DMS79 (cell line): ENCODE measurements at places on chromosomes 12 and 14.
A peak's percentile ranks its signal among the peaks of the same experiment; 100 is the strongest.

GRCh38 chr14:25103271-25103670, 53.3 kb upstream of the STXBP6 start:
- no peak for DNase-seq

- no peak for DNase-seq
Measured at GRCh38 chr14:45377166-45377565, 124.2 kb upstream of the MIS18BP1 start.

DNA sequence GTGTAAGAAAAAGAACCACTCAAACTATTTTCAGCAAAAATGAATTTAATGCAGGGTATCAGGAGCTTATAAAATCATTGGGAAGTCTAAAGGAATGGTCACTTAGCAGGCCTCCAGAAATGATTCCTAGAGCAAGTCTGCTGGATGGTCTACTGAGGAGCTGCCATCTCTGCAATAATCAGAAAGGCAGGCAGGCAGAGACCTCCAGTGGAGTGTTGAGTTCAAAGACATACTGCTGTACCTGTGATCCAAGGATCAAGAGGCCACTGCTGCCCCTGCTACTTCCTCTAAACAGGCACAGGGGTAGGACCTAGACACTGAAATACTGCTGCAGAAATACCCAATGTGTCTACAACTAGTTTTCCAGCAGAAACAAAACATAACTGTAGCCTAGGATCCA, 14.5 kb upstream of the KICS2 start:
- DNase-seq: no peak

GRCh38 chr14:92273166-92273565, 49.8 kb upstream of the SLC24A4 start:
- DNase-seq: no peak

GRCh38 chr12:133108150-133108549, 21.9 kb downstream of the ZNF891 start:
- no peak for DNase-seq

GRCh38 chr14:65361920-65362319, 50.6 kb upstream of the FUT8 start:
- DNase-seq: peak; percentile 12

- no peak for DNase-seq
Measured at GRCh38 chr12:25100194-25101091, 94.5 kb downstream of the DNAI7 start.

DNA sequence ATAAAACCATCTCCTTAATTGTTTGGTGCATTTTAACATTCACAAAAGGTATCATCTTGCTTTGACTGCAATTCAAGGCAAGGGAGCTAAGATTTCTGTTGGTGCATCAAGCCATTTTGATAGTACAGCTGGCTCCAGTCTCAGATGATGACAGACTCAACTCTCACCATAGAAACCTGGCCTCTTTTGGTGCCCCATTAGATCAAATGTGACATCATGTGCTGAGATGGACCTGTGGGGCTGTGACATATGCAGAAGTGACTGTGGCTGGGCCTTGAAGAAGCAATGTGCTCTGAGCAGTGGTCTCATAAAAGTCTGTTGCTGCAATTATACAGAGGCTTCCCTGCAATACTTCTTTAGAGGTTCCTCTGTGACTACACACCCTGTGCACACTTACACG, 88.4 kb downstream of the SLC2A13 start:
- DNase-seq: no peak

DNA sequence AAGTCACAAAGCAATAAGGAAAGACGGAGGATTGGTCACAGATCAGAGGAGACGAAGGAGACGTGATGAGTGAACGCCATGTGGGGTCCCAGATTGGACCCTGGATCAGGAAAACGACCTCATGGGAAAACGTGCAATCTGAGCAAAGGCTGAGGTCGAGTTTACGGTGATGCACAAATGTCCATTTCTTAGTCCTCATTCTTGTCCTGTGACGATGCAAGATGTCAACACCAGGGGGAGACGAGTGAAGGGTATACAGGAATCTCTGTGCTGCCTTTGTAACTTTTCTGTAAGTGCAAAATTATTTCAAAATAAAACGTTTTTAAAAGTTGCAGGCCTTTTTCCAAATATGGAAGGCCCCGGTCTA, 329.8 kb downstream of the MED13L start:
- no peak for DNase-seq

DNA sequence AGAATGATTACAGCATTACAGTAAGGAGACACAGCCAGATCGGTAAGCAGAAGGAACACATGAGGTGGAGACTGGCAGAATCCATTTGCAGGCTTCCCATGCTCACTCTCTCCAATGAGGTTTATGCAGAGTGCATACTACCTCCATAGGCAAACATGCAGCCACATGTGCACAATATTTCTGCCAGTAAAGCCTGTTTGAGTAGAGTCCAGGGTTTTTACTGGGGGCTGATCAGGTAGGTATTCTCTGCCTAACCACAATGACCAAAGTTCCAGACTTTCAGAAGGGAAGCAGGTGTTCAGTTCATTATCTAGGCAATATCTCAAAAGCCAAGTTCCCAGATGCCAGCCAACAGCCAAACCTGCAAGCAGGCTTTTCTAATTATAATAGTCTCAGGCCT, 31.1 kb downstream of the INTS13 start:
- peak; percentile 5 for DNase-seq

GRCh38 chr12:18882690-18883089, 144.8 kb downstream of the CAPZA3 start:
- DNase-seq: no peak

DNA sequence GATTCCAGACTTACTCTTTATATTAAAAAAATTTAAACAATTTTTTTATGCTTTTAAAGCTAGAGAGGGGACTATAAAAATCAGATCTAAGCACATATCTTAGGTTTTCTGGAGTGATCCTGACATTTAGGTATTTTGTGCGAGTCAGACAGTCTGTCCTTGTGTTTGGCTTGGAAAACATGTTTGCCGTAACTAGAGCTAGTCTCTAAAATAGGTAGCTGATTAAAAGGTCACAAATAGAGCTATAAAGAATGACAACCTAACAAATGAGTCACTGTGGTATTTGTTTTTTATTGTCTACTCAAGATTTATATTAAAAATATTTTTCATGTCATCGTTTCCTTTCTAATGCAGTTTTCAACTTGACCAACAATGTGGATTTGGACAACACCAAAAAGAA, 73.4 kb downstream of the MNAT1 start:
- no peak for DNase-seq

DNA sequence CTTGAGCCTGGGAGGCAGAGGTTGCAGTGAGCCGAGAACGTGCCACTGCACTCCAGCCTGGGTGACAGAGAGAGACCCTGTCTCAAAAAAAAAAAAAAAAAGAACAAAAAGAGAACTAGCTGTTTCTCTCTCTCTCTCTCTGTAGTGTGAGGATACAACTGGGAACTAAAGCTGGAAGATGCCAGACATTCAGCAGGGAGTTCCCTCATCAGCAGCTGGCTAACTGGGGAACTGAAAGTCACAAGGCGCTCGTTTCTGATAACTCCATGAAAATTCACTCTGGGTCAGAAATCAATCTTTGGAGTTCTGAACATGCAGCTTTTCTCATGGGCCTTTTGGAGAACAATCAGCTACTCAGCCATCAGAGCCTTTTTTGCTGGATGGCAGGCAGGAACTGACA, 43.5 kb upstream of the MAP1LC3B2 start:
- no peak for DNase-seq

GRCh38 chr12:100867639-100868393, 73.2 kb downstream of the ANO4 start:
- DNase-seq: peak; percentile 63

DNA sequence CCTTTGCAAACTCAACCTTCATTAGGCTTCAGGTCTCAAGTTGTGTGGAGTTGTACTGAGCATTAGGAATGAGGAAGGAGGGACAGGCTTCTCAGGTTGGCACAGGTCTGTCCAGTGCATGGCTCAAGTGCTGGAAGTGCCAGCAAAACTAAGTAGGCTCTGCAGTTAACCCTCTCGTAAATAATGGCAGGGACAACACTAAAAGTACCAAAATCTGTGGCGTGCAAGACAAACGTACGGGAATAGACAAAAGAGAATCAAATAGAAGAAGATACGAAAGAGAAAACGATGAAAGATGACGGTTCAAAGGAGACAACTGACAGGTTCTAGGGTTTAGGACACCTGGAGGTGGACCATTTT, 612 bp downstream of the TRAPPC6B start:
- DNase-seq: no peak

DNA sequence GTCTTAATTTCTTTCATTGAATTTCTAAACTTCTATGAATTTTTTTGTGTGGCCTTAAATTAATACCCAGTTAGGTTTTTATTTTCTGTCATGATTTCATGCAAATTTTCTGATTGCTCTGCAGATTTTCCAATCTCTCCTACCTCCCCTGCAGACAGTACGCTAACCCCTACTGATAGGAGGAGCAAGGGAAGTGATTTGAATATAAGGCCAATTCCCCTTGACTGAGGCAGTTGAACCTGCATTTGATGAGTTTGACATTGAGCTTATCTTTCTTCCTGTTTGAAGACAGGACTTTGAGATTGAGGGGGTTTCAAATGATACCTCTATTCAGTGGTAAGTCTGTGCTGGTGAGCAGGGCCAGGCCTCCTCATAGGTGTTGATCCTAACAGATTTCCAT, 74.6 kb downstream of the SNAPC1 start:
- DNase-seq: no peak

- no peak for DNase-seq
Measured at GRCh38 chr12:118052324-118053070, 8.5 kb downstream of the WSB2 start.

GRCh38 chr12:71438670-71439361, 782 bp upstream of the LGR5 start:
- DNase-seq: no peak

DNA sequence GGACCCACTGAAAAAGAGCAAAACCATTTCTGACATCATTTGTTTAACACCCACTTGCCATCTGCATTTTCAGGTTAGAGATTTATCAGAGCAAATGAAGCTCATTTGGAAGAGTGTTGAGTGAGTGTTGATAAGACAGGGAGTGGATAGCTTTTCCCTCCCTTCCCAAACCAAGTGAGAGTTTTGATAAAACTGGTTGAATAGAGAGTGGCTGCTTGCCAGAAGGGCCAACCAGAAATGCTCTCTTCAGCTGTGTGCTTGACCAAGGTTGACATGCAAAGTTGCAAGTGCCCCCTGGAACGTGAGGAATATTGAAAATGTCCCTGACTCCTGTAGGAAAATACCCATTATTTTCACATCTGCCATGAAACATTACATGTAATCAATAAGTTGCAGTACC, 1487.0 kb upstream of the FLRT2 start:
- no peak for DNase-seq

- no peak for DNase-seq
Measured at GRCh38 chr12:43480591-43480990, 71.4 kb downstream of the ADAMTS20 start.

GRCh38 chr12:49622501-49623141, 740 bp upstream of the PRPF40B start:
- DNase-seq: peak; percentile 56

- no peak for DNase-seq
Measured at GRCh38 chr12:9347328-9348127, 139.3 kb upstream of the PZP start.

DNA sequence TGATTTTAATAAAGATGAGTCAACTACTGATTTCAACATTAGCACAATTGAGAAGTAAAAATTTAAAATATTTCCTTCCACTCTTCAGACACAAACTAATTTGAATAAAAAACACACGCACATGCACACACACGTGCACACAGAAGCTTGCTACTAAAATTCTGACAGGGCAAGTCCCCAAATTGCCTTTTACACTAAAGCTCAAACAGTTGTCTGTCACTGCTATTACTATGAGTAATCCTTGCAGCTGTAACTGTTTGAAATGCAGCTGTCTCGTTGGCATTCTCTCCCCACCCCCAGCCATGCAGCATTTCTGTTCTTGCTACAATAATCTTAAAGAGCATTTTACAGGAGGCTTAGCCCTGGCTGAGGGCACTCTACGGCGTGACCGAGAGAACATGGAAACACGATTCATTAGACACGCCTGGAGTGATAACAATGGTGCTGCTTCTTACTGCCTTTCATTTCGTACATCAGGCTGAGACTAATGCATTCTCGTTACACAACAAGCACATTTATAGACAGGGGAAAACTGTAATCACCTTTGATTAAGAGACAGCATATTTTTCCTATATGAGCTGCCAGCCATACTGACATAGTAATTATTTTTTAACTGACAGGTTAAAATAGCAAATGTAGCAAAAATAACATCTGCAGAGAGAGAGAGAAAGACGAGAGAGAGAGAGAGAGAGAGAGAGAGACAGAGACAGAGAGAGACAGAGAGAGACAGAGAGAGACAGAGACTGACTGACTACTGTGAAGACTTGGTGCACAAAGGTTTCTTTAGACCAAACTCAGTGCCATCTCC, 153.8 kb downstream of the MED13L start:
- DNase-seq: peak; percentile 98

GRCh38 chr12:131430158-131430742, 280.6 kb upstream of the SFSWAP start:
- DNase-seq: no peak

GRCh38 chr12:103745962-103746361, 95.1 kb downstream of the NT5DC3 start:
- DNase-seq: no peak

DNA sequence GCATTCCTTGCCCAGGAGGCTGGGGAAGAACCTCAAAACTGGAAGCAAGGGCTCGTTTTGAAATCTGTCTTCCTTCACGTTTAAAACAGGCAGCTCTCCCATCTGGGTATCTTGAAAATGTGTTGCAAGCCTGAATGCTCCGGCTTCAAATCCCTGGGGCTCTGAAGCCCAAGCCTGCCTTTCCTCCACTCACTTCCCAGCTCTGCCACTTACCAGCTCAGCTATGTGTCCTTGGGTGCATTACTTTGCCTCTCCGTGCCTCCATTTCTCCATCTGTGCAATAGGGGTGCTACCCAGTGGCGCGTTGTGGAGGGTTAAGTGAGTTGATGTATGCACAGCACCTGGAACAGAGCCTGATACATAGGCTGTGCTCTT, 97.6 kb downstream of the GCH1 start:
- peak; percentile 45 for DNase-seq

DNA sequence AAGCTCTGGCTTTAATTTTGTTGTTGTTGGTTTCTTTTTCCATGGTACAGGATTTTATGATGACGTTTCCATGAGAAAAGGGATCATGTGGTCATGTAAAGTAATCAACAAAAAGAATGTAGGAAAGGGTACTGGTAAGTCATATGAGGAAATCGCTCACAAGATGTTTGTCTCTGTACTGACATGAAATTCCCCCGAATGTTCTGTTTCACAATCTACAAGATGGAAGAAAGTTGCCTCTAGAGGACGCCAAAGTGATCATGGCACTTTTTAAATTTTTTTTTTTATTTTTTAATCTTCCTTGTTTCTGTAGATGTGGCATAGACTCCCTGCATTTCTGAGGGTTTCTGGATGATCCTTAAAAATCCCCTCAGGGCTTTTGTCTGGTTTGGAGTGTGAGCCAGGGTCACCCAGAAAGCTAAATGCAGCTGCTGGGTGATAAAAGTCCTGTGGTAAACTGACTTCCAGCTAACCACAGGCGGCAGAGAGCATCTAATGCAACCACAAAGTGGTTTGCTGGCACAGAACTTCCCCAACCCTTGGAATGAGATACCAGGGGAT, 393.5 kb downstream of the CCDC91 start:
- peak; percentile 98 for DNase-seq

GRCh38 chr12:12744546-12745305, 27.6 kb downstream of the CDKN1B start:
- DNase-seq: no peak
